ENCODE measurements at places on chromosomes 1 and 21.

DNA sequence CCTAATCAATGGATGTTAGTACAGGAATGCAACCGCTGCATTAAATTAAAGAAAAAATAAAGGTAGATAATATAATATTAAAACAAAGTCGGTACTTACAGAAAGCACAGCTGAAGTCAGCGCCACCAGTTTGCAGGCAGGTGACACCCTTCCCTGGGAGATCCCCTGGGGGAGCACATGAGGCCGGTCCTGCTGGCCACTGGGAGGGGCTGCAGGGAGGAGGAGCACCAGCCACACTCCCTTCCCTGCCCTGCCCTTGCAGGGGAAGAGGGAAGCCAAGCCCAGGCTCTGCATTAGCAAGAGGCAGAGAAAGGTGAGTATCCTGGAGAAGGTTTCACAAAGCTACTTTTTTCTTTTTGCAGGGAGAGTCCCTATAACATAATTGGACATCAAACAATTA, 507.0 kb downstream of the AJAP1 start:
- DNase-seq = no peak

GRCh38 chr1:14768582-14769304, 170.3 kb downstream of the KAZN start:
- DNase-seq = no peak

DNA sequence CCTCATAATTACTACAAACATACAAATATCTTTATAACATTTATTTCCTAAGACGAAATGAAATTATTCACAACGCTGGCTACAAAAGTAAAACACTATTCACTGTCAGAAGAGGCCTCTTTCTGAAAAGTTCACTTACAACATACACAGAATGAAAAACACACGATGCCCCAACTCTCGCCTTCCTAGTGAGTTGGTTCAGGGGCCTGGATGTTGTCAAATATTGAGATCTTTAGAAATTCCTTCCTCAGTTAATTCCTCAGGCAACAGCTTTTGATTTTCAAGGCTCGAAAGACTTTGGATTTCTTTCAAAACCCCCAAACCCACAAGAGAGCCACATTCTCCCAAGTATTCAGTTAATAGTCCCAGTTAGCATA, 14.2 kb upstream of the KCNE1 start:
- no peak for DNase-seq

GRCh38 chr1:198667807-198668206, 29.0 kb downstream of the PTPRC start:
- no peak for DNase-seq

GRCh38 chr1:181675918-181676190, 192.5 kb downstream of the CACNA1E start:
- no peak for DNase-seq

DNA sequence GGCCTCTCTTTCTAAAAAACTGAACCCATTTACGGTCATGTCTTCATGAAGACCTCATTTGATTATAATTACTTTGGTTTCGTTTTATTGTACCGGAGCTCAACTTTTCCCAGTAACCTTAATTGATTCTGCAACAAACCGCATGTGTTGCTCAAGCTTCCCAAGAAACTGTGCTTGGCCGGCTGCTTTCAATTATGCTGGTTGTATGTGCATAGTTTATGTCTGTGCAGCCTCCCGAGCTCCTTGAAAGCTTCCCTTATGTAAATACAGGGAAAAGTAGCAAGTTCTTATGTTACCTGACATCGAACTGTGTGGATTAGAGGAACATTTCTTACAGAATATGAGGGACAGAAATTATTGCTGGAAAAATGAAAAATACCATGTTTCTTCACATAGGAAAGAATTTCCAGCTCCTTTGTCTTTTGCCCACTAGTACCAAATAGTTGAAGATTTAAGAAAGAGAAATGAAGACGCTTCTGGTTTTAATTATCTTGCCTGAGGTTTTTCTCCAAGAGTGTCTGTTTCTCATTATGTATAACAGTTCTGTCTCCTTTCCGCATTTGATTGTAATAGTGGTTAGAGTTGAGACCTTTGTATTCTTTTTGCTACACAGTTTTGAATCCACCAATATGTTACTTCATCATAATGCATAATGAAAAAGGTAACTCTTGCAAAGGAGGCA, 2.1 kb downstream of the VCAM1 start:
- no peak for DNase-seq

GRCh38 chr1:109718495-109718894, 6.4 kb downstream of the GSTM5 start:
- DNase-seq = no peak

DNA sequence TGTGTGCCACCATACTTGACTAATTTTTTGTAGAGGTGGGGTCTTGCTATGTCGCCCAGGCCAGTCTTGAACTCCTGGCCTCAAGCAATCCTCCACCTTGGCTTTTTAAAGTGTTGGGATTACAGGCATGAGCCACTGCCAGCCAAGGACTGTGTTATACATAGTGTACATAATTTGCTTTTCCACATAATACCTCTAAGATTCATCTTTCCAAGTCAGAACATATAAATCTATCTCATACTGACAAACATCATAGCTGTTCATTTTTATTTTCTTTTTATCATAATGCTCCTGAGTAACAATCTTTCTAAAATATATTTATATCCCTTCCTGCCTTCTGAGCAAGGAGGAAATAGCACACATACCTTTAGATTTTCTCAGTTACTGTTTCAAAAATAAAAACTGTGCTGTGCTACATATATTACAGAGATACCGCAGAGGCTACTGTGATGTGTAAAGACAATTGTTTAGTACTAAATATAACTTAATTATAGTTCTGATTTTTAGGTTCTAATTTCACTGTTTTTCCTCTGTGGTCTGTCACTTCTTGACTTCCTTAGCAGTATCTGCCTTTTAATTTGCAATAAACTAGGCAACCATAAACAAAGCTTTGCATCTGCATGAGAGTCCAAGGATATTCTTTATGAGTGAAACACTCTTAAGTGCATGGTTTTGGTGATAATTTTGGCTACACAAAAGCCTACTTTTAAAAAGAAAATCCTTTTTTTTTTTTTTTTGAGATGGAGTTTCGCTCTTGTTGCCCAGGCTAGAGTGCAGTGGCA, 59.3 kb downstream of the EYA3 start:
- no peak for DNase-seq

DNA sequence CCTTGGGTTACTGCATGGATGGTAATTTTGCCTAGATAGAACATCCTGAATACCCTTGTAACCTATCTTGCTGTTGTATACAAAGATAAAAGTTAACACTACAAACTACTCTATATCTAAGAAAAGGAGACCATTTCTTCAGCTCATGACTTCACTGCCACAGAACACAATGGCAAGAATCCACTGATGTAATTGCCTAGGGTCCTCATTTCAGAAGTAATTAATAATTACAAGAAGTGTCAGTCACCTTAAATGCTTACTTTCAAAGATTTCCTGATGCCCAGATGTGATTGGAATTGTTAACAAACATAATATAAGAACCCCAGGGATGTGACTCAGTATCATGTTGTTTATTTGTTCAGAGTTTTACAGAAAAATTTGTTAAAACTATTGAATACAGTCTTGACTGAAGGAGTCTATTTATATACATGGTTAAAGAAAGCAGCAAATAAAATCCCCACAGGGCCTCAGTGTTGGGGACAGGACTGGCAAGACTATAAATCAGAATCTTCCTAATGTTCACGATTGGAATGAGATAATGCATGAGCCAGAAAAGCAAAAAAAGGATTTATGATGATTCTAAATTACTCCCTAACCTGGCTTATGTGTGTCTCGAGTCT, 83.9 kb downstream of the CRB1 start:
- DNase-seq = no peak

DNA sequence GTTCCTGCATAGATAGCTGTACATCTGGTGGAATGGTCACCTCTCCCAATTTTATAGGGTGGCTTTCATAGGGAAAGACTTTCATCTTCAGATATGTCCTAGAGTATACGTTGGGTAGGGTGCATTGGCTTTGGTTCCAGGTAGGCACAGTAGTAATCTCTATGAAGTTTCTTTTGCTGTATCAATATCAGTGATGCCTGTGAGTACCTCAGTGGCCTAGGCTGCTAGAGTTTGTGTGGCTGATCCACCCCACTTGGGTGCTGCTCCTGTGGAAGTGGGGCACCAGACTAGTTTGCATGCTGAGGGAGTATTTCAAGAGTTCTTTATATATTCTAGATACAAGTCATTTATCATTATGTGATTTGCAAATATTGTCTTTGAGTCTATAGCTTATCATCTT, 370.5 kb upstream of the VAMP3 start:
- DNase-seq = no peak

GRCh38 chr1:89201106-89201794, 2.5 kb upstream of the GBP4 start:
- DNase-seq = no peak

GRCh38 chr1:111214074-111214801, 13.3 kb upstream of the CHI3L2 start:
- DNase-seq = no peak

GRCh38 chr1:184292101-184292500, 94.7 kb upstream of the C1orf21 start:
- no peak for DNase-seq

GRCh38 chr1:93518516-93518915, 70.6 kb downstream of the FNBP1L start:
- no peak for DNase-seq

DNA sequence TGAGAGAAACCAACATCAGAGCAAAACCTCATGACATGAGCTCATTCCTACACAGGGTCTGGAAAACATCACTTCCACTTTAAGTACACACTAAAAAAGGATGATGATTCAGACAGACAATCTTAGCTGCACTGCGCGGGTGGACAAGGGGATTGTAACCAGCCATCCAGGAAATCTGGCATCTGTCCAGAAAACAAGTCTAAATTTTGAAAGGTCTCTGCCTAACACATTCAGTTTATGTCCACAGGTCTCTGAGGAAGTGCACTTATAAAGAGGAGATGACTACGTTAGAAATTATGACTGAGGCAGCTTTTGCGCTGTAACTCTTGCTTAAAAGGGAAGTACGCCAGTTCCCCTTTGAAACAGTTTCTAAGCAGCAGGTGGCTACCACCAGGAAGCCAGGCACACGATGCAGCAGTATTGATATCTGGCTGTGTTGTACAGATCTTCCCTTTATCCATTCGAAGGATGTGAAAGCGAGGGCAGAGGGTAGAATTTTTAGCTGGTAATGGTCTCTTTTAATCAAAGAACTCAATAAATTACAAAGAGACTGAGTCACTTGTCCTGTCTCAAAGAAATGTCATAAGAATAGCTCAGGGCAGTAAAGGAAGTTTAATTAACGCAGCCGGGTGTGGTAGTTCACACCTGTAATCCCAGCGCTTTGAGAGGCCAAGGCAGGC, 128.0 kb downstream of the SETD4 start:
- DNase-seq = peak; percentile 1

GRCh38 chr1:206912445-206913095, 9.2 kb downstream of the FCMR start:
- no peak for DNase-seq

- no peak for DNase-seq
These were observed 226.7 kb downstream of the NPHP4 start for GRCh38 chr1:5765483-5765882.

DNA sequence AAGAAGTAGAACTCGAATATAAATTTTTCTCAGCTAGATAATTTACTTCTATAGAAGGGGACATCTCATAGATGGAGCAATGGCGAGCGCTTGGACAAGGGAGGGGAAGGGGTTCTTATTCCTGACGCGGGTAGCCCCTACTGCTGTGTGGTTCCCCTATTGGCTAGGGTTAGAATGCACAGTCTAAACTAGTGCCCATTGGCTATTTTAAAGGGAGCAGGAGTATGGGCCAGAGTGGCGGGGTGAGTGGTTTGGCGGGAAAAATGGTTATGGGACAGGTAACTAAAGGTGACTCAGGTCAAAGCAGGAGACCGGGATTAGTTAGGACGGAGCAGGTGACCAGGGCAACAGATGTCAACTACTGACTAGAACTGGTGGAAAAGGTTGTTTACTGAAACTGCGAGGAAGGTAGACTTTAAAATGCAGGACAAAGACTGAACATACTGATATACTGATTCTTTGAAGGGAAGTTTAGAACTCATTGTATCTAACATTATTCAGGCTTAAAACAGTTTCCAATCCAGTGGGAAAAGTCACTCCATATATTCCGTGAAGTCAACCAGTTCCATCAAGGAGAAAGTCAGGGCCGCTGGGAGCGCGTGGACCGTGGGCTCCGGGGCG, 940 bp upstream of the ATAD3A start:
- DNase-seq = no peak

GRCh38 chr1:27567146-27567526, 36.8 kb downstream of the AHDC1 start:
- DNase-seq = no peak

- DNase-seq = no peak
These were observed 56.9 kb downstream of the MAN1C1 start for GRCh38 chr1:25673456-25673855.

GRCh38 chr1:181023265-181024057, 791 bp upstream of the STX6 start:
- DNase-seq = no peak

DNA sequence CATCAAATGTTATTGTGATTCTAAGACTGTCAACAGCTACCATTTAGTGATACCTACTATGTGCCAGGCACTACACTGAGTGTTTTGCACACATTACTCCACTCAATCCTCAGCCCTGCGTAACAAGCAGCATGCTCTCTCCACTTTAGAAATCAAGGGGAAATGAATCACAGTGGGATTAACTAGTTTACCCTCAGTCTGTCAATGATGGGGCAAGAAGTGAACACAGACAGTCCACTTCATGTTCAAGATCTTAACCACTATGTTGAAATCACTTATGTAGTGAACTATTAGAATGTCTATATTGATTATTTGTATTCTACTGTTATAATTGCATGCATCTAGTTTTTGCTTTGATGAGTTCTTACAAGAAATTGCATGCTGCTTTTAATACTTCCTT, 165.3 kb downstream of the LTN1 start:
- DNase-seq = no peak

DNA sequence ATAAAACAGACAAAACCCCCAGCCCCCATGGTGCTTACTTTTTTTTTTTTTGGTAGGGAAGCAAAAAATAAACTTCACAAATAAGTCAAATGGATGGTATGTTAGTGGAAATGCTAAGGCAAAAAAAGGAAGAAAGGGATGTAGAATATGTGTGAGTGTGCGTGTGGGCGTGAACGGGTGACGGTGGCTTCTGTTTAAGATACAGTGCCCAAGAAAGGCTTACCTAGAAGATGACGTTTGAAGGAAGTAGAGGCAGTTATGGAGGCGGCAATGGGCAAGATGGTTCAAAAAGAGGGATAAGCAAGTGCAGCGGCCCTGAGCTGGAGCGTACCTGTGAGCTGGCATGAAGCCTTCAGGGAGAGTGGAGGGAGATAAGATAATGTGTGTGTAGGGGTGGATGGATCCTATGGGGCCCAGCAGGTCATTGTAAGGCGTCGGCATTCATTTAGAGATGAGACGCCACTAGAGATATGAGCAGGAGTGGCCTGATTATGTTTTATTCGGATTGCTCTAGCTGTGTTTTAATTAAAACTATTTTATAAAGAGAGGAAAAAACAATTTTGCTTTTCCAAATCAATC, 19.9 kb downstream of the LEPR start:
- no peak for DNase-seq

GRCh38 chr1:36572906-36573305, 90.2 kb upstream of the CSF3R start:
- no peak for DNase-seq

Measured in stimulated activated CD4-positive, alpha-beta T cell treated with anti-CD3 and anti-CD28 coated beads, Interleukin-12 subunit alpha, Interleukin-12 subunit beta, amount 100 ng/mL, for 4 hours (primary cell).